ENCODE measurements at places on chromosomes 6 and 20.

- no peak for DNase-seq
Observed at GRCh38 chr20:641516-641875, 11.5 kb downstream of the SRXN1 start.

GRCh38 chr6:20236909-20237600 is 24.8 kb upstream of the MBOAT1 start:
- DNase-seq = no peak

DNA sequence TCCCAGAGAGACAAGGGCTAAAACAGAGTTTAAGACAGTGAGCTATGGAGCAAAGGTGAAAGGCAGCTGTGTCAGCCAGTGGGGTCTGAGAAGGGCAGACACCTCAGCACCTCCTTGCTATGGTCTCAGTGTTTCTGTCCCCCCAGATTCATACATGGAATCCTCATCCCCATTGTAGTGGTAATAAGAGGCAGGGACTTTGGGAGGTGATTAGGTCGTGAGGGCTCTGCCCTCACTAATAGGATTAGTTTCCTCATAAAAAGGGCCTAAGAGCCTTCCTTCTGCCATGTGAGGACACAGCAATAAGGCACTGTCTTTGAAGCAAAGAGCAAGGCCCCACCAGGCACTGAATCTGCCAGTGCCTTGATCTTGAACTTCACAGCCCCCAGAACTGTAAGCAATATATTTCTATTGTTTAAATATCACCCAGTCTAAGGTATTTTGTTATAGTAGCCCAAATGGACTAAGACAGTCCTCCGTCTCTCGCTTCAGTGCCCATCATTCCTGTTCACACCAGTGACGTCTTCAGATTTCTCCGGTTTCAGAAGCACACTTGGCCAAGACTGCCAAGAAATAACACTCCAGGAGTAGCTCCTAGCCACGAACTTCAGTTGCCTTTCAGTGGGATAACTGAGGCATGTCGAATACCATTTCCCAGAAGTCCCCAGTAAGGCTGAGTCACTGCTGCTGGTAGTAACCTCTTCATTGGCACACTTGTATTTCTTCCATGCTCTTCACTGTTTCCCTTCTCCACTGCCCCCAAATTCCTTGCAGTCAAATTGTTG is 32.8 kb downstream of the SLC13A3 start:
- DNase-seq = no peak

- DNase-seq = no peak
Observed at GRCh38 chr6:15849395-15849794, 186.6 kb upstream of the DTNBP1 start.

- DNase-seq = peak; percentile 86
Observed at GRCh38 chr20:35616465-35617396, 1.1 kb downstream of the SPAG4 start.

DNA sequence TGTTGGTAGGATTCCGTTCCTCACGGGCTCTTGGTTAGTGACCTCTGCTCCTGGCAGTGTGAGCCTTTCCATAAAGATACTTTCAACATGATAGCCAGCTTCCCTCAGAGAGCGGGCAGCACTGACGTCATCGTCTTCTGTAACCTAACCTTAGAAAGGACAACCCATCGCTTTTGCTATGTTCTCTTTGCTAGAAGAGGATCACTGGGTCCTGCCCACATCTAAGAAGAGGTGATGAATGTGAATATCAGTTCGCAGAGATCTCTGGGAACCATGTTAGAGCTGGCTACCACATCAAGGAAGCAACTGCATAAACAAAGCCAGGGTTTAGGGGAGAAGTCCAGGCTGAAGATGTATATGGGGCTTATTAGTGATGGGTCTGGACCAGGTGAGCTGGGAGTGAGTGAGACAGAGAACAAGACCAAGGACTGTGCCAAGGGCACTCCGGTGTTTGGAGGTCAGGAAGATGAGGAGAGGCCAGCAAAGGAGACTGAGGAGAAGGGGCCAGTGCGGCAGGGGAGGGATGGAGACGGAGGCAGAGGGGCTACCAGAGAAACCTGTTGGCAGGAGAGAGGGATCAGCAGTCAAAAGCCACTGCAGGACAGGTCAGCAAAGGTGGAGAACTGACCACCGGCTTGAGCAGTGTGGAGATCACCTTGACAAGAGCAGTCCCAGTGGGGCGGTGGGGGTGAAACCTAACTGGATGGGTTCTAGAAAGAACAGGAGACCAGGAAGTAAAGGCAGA is 39.7 kb downstream of the PIM1 start:
- no peak for DNase-seq

GRCh38 chr6:14765106-14765505 is 480.8 kb upstream of the JARID2 start:
- DNase-seq = peak; percentile 2

DNA sequence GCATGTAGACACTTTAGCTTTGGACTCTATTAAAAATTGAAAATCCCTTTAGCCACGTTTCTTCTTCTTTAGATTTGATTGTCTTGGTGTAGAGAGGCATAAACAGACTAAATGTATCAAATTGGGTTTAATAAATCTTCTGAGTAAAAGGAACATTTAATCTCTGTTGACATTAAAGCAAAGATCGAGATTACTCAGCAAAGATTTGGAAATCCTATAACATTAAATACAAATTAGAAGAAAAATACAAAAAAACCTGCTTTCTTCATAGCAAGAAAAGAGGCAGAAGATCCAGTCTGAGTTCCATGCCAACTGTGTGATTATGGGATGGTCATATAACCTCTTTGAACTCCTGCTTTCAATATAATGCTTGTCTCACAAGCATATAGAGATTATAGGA is 172.3 kb downstream of the GJA1 start:
- DNase-seq = no peak

- DNase-seq = peak; percentile 94
Observed at GRCh38 chr6:113632220-113632864, 224.8 kb upstream of the MARCKS start.

DNA sequence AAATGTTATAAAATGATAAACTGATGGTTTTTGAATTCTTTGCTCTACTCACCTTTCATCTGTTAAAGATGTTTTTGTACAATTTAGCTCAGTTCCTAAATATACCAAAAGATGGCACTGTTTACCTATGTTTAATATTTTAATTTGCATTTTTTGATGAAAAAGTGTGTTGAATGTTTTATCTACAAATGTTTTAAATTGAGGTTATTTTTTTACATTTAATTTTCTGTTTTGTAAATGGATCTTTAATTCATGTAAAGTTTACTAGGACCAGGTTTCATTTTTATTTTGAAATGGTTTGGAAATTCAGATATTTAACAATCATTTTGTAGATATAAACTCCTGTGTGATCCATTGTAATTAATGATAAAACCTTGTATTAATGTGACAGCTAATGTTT is 30.0 kb downstream of the CDKAL1 start:
- DNase-seq = no peak

DNA sequence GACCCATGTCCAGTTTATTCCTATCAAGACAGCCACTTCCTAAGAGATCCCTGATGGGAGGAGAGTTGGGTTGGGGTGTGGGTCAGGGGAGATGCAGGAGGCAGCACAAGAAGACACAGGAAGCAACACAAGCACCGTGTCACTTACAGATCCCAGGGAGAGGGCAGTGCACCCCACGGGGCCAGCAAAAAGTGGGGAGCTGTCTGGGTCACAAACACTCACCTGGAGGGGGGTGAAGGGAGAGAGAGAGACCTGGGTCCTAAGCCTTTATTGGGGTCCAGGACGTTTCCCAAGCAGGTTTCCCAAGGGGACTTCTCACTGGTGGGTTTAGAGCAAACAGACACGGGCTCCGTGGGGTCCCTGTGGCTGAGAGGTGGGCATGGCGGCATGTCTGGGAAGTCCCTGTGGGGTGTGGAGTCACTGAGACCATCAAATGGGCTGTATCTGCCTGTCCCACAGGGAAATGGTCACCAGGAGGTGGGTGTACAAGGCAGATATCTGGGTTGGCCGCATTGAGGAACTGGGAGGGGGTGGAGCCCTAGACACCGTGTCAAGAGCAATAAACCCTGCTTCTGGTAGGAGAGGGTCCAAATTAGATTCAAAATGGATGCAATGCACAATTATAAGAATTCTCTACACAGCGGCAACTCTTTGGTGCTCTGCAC is 1.6 kb upstream of the CD93 start:
- DNase-seq = no peak

DNA sequence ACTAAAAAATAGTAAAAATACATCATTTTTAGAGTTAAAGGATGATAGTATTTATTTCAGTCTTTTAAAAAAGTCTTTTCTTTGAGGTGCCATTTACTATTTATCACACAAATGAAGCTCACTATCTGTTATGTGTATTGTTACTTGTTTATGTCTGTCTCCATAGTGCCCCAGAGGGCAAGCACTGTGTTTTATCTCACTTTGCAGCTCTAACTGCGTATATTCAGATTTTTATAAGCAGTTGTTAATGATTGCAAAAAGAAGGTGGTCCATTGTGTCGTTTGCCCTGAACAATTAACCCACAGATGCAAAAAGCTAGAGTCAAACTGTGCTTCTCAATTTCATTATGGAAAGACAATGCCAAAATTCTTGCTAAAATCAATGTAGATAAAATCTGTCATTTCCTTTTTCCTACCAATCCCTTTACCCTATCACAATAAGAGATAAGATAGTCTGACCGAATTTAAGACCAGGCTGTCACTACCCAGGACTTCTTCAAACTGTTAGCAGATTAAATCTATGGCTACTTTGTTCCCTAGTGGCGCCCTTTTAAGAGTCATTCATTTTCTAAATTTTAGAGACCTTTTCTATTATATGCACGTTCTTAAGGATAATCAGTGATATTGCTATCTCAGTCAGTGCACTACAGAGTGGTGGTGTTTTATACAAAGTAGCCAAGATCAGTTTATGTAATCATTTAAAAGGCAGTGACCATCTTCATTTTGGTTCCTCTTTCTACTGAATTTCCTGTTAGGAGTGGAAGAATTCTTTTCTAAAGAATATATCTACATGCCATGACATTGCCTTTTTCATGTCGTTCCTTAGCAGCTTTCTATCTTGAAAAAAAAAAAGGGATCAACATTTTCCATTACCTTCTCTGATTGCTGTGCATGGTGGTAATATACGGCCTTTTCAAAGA is 133.1 kb upstream of the PRDM1 start:
- no peak for DNase-seq

DNA sequence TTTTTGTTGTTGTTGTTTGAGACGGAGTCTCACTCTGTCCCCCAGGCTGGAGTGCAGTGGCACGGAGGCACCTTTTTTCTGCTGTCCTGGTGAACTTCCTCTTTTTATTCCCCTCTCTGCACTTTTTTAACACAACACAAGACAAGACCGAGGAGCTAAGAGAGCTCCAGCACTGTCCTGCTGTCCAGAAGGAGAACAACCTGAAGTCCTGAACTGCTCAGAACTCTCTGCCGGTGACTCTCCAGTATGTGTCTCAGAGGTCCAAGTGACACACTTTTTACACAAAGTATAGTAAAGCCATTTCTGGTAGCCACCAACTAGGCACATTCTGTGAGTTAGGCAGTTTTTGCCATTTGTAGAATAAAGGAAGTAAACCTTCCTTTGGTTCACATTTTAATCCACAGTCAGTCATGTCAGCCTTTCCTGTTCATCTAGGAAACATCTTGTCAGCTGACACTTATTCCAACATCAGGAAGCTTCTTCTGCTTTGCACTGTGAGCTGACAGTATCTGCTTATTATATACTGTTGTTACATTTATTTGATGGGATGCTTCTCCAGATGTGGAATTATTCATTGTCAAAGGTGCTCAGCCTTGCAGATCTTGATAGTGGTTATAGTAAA is 28.1 kb upstream of the TXNDC5 start:
- DNase-seq = no peak

DNA sequence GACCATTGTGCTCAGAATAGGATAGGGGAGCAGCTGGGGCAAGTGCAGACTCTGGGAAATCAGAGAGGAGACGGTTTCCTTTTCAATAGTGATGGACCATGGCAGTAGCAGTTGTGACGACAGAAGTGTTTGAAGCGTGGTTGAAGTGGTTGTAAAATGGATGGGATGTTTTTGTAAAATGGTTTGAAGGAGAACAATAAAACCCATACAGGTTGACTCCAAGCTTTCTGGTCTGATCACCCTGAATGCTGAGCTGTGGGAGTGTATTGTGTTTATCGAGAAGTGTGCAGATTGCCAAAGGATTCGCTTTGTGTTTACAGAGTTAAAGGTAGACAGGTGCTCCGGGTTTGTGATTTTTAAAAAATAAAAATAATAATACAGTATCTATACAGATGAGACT is 255.2 kb upstream of the SULF2 start:
- DNase-seq = no peak

Measured in brain microvascular endothelial cell (primary cell).